HCT116 (cell line): ENCODE measurements at places on chromosomes 1 and 21.

GRCh38 chr1:29669158-29669871 is 433.0 kb downstream of the PTPRU start:
- no peaks in the 10 kb centered on the region for H3K36me3 ChIP-seq
- no peak for DNase-seq
- peaks cover 16% of the 10 kb centered on the region for H3K27me3 ChIP-seq

DNA sequence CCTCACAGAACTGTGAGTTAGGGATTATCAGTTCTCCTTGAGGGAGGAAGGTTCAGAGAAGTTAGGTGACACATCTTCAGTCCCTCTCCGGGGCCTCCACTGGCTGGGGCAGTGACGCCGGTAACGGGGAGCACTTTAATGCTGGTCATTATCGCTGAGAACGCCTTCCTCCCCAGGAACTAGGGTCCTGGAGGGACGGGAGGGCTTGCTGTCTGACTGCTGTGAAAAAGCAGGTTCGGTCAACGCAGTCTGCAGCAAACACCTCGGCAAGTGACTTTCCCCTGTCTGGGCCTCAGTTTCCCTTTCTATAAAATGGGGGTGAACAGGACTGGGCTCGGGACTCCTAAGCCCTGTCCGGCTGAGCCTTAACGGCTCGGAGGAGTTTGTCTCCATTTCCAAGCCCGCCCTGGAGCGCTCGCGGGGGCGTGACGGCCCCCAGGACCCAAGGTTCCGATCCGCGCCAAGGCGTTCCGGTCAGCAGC is 341 bp upstream of the TMEM61 start:
- H3K36me3 ChIP-seq = no peaks in the 10 kb centered on the region
- no peaks in the 10 kb centered on the region for H3K27me3 ChIP-seq
- peak overlapping the region; percentile 41; the same call in 1 of the 2 replicates for H3K27ac ChIP-seq
- no peaks in the 10 kb centered on the region; the same call in 1 of the 2 replicates for H3K4me1 ChIP-seq

GRCh38 chr1:203954788-203955552 is 93.6 kb downstream of the SNRPE start:
- no peak overlapping the region for H3K4me3 ChIP-seq
- H3K27me3 ChIP-seq = no peaks in the 10 kb centered on the region
- no peaks in the 10 kb centered on the region for H3K4me1 ChIP-seq
- H3K36me3 ChIP-seq = no peaks in the 10 kb centered on the region

- H3K27me3 ChIP-seq = 0 out of 2 replicates have a peak, but pooled peaks cover 8% of the 10 kb centered on the region
- no peak overlapping the region for H3K27ac ChIP-seq
- no peaks in the 10 kb centered on the region for H3K4me1 ChIP-seq
- H3K4me3 ChIP-seq = no peak overlapping the region
These were observed 3.5 kb downstream of the CRNN start for GRCh38 chr1:152410599-152410998.
